GM19239 (cell line): ENCODE measurements at places on chromosomes 4 and X.

DNA sequence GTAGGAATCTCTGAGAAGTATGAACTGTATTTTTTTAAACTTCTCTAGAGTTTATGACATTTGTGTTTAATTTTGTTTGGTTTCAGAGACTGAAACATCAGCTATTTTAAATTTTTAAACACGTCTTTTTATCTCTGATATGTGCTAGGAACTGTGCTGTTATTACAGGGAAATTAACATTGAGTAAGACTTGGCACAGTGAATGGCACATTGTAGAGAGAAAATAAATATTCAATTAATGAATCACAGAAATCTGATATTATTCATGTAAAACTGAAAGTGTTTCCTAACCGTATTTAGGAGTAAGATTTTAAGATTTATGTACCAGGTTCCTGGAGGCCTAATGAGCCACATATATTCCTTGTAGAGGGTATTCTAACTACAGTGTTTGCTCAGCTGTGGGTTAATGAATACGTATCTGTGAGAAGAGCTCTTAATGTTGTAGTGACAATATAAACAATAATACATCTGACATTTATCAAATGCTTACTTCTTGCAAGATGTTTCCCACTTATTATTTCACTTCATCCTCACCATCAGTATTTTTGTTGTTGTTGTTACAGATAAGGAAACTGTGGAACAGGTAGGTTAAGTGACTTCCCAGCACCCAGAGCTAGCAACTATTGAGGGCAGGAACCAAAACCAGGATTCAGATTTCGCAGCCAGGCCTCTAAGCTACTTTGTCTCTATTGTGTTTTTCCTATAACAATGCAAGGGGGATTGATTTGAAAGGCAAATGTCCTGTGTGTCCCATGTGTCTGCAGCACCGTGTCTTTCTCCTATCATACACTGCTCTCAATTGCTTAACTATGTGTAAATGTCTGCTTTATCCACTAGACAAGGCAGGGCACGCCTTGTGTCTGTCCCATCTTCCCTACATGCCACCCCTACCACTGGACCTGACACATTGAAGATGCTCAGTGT lies 121.1 kb upstream of the FAM9C start:
- DNase-seq, result no peak

- DNase-seq, result no peak
These were observed 386.7 kb downstream of the SPRY1 start for GRCh38 chr4:123783151-123783790.

DNA sequence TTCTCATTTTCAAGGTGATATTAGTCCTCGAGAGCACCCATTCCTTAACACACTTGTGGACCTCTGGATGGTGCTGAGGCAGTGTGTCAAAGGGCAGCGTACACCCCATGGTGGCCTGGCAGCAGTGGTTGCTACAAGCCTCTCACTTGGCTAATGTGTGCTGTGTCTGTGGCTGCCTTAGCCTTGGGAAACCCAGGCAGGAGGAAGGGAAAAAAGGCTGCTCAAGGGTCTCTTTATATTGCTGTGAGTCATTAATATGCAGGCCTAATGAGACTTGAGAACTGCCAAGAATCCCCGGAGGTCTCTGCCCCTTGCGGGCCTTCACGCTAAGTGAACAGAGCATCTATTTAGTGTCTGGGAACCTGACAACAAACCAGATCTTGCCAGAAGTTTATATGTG lies 7.0 kb downstream of the PCDH10 start:
- DNase-seq, result no peak

- no peak for DNase-seq
These were observed 94.6 kb downstream of the AKAP4 start for GRCh38 chrX:50106051-50106675.

- no peak for DNase-seq
These were observed 7.0 kb upstream of the ADGRA3 start for GRCh38 chr4:22522706-22523501.

GRCh38 chr4:89762311-89762710 lies 74.7 kb downstream of the SNCA start:
- DNase-seq, result no peak

DNA sequence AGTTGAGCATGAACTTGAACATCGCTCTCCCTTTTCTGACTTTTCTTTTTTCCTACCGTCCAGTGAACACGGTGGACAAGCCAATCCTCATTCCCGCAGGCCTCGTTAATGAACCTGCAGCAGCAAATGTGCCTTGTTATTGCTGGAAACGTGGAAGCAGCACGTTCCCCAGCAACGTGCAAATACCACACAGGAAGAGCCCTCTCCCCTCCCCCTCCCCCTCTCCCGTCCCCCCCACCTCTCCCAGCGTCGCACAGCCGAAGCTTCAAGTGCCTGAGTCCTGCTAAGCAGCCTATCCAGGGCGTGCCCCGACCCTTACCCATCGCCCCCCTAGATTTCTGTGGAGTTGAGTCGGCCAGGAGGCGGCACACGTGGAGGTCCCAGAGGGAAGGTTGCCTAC lies 219.9 kb downstream of the BCOR start:
- DNase-seq, result no peak

DNA sequence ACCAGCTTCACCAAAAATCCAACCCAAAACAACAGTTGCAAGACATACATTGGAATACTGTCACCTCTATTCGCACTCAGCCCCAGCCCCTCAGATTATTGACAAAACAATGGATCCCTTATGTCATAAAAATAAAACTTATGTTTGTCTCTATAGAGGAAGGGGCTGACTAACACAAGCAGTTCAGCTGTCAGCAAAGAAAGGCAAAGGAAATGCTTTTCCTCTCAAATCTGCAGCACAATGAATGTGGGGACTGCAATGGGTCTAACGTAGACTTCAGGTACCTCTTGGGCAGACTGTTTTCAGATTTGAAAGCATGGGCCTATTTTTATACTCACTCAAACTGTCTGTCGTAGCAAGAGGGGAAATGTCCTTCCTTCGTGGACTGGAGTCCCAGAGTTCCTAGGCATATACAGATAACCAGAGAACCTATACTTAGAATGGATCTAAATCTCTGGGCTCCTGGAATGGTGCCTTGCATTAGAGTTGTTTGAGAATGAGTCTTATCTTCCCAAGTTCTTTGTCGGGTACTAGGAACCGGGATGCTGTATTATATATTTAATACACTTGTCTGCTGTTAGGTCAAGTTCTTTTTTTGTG lies 307.7 kb upstream of the DDX53 start:
- no peak for DNase-seq

DNA sequence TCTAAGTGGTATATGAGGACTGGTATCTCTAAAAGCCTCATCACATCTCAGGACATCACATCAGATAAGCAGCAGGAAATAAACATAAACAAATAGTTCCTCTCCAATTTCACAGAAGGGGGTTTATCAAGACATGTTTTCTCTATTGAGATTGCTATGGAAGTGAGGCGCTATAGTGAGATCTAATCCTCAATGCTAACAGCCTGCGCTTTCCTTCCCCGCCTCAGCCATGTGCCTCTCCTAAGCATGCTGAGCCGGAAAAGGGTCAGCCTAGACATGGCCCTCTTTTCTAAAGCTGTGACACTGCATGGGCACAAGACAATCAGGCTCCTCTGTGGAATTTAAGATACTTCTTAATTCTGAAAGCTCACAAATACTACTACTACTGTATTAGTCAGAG lies 286.1 kb downstream of the INPP4B start:
- DNase-seq, result no peak

DNA sequence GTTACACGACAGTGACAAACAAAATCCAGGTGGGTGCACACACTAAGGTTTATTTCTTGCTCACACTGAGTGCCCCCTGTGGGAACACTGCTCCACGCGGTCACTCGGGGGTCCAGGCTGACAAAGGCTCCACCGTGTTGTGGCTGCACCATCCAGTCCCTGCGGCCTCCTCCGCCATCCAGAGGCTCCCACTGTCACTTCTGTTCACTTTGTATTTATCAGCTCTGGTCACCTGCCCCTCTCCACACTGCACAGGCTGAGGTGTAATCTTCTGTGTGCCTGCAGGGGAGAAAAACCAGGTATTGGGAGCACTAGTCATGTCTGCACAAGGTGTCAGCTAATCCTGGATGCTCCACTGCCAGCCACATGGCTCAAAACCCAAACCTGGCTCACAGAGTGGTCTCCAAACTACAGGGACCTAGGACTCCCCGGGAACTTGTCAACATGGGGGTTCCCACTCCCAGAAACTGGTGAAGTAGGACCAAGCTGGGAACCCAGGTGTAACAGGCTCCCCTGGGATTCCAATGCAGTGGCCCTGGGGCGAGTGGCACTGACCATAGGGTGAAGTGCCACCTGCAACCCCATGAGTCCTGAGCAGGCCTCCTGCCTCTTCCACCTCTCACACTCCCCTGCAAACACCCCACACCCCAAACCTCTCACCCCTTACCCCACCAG lies 25.5 kb downstream of the HMX1 start:
- no peak for DNase-seq
